ENCODE measurements at places on chromosomes 5 and 9.

DNA sequence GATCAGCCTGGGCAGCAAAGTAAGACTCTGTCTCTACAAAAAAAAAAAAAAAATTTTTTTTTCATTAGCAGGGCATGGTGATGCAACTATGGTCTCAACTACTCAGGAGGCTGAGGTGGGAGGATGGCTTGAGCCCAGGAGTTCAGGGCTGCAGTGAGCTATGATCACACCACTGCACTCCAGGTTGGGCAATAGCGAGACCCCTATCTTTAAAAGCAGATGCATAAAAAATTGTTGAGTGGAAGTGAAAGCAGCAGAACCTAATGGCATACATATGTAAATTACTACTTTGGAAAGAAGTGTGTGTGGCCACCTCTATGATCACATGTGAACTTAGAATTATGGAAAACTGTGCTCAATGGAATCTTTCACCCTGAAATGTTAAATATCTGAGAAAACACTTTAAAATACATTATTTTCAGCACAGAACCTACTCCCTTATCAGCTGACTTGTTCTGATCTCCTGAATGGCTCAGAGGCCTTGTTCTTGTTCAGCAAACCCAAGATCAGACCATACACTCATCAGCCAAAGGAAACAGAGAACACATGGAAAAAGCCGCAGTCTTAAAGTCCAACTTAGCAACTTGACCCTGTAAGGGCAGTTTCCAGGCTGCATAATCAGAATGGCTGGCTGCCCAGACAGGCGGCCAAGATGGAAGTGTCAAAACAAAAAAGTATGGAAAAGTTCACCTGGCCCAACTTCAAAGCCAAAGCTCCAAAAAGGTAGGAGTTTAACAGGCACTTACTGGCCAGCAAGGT lies 56.5 kb downstream of the SIL1 start:
- no peak for DNase-seq

- DNase-seq: no peak
These were observed 79.5 kb downstream of the OSMR start for GRCh38 chr5:38925154-38925925.

DNA sequence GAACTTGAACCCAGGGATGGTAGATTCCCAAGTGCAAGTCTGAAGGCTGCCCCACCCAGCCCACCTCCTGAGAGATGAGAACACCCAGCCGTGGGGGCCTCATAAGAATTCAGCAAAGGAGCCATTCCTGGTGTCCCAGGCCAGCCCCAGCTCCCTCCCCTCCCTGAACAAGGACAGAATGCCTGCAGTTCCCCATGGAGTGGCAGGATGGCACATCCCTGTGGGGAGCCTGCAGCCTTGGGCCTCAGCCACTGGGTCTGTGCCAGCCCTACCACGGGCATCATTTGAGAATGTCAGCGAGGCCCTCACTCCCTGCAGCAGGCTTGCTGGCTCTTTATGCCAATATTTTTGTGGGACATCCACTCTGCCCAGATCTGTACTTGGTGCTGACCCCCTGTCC lies 36.2 kb upstream of the RAPGEF1 start:
- no peak for DNase-seq

- no peak for DNase-seq
These were observed 45.1 kb upstream of the ROR2 start for GRCh38 chr9:91995000-91995655.

DNA sequence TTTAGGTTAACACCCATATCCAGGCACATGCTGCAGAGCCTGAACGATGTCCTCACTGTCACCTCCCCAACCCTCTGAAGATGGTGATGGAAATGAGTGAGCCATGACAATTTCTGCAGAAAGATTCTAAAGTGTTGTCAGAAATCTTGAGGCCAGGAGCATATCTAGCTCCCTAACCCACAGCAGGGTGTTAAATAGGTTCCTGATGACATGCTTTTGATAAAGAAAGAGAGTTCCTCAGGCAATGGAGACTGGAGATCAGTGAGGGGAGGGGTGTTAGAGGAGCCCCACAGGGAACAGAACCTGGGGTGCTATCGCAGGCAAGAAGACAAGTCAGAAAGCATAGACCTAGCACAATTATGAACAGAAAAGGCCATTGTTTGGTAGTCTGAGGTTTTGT lies 95.7 kb downstream of the ENC1 start:
- no peak for DNase-seq

DNA sequence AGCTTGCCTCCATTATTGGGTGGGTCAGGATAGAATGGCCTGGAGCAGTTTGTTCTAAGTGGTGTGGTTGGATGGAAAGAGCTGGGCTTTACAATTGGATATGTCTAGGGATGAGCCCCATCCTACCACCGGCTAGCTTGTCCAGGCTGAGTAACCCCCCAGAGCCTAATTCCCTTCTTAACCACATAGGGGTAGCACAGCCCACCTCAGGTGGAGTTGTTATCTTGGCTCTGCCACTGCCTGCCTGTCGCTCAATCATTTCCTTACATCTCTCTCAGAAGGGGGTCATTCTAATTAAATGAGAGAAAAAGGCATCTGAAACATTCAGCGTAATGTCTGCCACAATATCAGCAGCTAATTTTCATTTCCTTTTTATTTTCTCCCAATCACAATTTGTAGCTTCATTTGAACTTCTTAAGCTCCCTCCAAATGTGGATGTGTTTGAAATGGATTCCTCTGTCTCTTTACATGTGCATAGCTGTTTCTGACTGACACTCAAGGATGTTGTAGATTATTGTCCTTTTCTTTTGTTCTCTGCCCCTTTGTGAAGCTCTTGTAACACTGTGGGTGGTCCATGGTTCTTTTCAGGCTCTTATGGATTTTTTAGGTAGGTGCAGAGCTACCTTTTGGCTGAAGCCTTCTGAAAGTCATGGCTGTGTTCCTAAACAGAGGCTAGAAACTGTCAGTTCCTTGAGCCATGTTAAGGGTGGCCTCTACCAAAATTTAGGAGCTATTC lies 383.1 kb upstream of the KLF4 start:
- DNase-seq: no peak

- no peak for DNase-seq
These were observed 22.4 kb downstream of the ZDHHC11B start for GRCh38 chr5:761854-762710.

- peak; percentile 79 for DNase-seq
These were observed 64.0 kb downstream of the CARTPT start for GRCh38 chr5:71782771-71783770.

DNA sequence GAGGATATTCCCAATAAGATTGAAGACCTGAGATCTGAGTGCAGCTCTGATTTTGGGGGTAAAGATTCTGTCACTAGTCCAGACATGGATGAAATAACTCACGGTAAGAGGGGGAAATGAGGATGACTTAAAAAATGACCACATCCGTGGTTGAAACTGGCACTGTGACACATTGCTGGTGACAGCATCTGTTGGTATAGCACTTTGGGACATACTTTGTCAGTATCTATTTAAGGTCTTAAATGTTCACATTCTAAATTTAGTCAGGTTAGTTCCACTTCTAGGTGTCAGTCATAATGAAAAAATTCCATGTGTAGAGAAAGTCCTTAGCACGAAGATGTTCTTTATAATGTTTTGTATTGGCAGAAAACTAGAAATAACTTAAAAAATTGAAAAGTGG lies 70.9 kb downstream of the GAPVD1 start:
- DNase-seq: no peak

GRCh38 chr9:108383796-108384195 lies 472.0 kb downstream of the ACTL7B start:
- DNase-seq: no peak

- no peak for DNase-seq
These were observed 385.7 kb downstream of the PLK2 start for GRCh38 chr5:58074222-58074621.

GRCh38 chr9:137046088-137046787 lies at the start of gene NPDC1:
Gene NPDC1 (minus strand): TSS chr9:137046177. CDS start chr9:137045989, 188 bp downstream.
- DNase-seq: peak; percentile 38

- no peak for DNase-seq
These were observed 39.0 kb downstream of the DDX31 start for GRCh38 chr9:132630811-132631210.

DNA sequence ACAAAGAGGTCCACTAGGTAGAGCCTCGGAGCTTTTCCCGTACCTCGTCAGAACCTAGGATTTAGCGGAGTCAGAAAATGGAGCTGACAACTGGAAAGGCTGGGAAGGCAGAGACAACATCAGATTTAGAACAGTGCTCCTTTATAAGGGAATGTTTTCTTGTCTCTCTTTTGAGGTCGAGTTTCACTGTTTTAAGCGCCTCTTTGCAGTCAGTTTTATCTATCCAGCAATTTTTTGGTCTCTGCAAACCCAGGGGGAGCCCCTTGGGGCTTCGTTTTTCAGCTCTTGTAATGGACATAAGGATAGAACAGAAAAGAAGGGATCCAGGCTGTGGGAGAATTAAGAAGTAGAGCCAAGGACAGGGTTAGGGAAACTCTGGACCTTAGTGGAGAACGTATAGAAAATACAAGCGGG lies 80.5 kb downstream of the FNBP1 start:
- no peak for DNase-seq

DNA sequence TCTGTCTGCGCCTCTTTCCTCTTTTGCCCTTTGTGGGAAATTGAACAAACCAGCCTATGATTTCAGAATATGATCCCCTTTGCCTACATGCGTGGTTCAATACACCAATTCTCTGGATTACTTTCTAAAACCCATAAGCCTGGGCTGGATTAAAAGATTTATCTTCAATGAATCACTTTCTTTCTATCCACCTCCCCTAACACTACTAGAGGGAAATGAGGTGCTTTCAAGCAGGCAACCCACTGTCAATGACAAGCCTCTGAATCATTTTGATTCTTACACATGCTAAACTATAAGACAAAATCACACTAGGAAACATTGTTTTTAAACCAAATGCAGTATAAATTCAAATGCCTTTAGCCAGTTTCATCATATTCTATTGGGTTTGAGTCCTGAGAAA lies 257.5 kb downstream of the AGTPBP1 start:
- DNase-seq: no peak

DNA sequence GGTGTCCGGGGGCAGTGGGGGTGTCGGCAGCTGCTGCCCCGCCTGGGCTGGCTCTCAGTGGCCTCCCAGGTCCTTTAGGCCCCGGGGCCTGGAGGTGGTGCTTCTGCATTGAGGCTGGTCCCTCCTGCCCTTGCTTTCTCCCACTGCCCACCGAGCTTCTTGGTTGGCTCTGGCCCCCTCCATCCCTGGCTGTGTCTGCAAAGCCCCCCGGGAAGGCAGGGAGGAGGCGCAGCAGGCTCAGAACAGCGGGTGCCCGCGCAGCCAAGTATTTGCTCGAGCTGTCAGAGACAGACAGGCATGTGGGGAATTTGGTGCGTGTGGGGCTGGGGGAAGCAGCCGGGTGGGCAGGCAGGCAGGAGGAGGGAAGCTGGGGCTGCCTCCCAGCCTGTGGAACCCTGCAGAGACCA lies 11.5 kb downstream of the CXXC5 start:
- peak; percentile 23 for DNase-seq

GRCh38 chr9:88926781-88927505 lies 64.3 kb upstream of the S1PR3 start:
- no peak for DNase-seq

GRCh38 chr9:36974731-36975130 lies 59.3 kb downstream of the PAX5 start:
- DNase-seq: no peak

DNA sequence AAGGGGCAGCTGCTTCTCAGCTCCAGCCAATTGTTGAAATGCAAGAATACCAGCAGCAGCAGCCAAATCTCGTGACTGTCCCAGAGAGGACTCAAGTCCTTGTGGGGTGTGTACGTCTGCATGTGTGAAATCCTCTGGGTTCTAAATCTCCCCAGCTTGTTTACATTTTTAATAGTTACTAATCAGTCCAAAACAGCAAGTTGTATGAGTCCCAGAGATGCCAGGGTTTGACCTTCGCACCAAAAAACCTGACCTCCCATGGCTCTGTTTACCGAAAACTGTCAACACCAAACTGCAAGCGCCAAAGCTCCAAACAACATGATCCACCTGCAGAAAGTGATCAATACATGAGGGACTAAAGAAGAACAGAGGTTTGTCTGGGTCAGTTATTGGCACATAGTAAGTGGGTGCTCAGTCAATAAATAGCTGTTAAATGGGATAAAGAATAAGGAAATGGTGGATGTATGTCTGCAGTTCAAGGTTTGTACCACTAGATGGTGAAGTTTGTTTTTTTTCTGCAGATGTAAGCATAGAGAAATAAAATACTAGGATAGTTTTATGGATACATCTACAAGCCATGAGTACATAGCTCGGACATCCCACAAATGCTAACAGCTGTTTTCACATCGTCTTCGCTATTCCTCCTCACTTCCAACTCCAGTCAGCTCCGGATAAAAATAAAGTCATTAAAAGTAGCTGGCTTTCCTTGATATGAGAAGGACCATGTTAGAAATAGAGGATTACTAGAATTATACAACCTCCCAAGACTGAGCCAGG lies 85.3 kb upstream of the ADRB2 start:
- DNase-seq: peak; percentile 9

DNA sequence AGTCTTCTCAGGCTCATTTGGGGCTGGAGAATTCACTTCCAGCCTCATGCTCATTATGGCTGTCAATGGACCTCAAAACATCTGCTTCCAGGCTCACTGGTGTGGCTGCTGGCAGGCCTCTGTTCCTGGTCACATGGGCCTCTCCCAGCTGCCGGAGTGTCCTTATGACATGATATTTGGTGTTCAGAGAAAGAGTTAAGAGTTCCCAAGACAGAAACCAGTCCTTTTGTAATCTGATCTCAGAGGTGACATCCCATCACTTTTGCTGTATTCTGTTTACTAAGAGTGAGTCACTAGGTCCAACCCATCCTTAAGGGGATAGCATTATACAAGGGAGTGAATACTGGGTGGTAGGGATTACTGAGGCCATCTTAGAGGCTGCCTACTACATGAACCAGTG lies 104.6 kb downstream of the CACNA1B start:
- DNase-seq: no peak

- no peak for DNase-seq
These were observed 9.4 kb downstream of the C9orf72 start for GRCh38 chr9:27563738-27564430.

DNA sequence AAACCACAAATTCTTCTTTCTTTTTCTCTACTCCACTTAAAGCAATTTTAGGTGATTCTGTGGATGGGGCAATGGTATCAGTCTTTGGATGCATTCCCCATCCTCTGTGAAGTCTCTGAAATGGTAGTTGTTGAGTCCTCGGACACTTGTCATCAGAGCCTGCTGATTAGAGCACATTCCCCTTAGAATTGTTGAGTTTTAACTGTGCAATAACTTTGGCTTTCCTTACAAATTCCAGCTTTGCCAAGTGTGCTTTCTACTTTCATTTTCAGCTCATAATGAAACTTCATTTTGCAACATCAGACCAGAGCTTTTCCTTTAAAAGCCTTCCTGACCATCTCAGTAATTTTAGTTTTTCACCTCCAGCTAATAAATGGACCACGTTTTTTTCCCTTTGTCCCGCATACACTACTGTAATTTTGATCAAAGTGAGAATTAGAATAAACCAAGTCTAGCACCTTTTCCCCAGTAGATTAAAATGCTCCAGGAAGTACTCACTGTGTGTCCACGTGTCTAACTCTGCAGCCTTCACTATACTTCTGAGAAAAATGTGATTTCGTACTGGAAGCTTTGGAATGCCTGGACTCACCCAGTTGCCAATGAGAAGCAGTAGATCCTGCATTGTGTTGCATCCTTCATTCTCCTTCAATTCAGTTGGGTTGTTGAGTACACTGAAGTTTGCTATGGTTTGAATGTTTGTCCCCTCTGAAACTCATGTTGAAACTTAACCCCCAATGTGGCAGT lies 135.6 kb downstream of the NTRK2 start:
- no peak for DNase-seq

- no peak for DNase-seq
These were observed 45.7 kb downstream of the POC5 start for GRCh38 chr5:75671506-75671905.

Measured in NCI-H1694 (cell line).